Hematopoietic multipotent progenitor cell treated with erythropoietin and hydrocortisone succinate and interleukin-3 and kit ligand, for 4 days (in vitro differentiated cells): ENCODE measurements at places on chromosomes 7 and 10.

DNA sequence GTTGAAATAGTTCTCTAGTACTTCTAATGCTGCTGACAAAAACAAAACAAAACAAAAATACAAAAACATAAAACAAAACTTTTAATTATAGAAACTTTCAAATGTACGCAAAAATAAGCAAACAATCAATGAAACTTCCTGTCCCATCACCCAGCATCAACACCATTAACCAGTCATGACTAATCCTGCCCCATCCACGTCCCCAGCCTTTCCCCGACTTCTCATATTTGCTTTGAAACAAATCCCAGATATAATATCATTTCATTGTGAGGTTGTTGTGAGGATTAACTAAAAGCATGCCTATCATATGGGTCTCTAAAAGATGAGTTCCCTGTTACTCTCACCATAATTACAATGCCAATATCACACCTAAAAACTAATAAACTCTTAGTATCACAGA lies 55.7 kb downstream of the CSTF2T start:
- no peak for DNase-seq

- DNase-seq: peak; percentile 43
These were observed 32.0 kb downstream of the ADAP1 start for GRCh38 chr7:922334-923107.

DNA sequence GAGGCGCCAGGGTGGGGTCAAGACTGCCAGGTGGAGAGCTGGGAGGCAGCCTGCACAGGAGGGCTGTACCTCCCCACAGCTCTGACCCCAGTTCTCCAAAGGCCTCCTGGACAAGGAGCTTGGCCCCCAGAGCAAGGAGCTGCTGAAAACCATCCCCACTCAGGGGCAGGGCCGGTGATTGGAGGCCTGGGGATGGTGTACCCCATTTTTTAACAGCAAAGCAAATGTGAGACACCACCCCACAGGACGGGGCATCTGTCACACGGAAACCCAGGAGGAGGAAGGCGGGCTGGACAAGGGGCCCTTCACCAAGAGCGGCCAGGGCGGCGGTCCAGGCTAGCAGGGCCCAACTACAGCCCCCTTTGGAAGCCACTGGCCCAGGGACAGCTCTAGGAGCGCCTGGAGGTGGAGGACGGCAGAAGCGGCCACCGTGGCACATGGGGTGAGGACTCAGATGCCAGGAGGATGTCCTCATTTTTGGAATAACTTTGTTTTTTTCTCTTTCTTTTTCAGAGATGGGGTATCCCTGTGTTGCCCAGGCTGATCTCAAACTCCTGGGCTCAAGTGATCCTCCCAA lies 56.4 kb upstream of the TNRC18 start:
- no peak for DNase-seq

DNA sequence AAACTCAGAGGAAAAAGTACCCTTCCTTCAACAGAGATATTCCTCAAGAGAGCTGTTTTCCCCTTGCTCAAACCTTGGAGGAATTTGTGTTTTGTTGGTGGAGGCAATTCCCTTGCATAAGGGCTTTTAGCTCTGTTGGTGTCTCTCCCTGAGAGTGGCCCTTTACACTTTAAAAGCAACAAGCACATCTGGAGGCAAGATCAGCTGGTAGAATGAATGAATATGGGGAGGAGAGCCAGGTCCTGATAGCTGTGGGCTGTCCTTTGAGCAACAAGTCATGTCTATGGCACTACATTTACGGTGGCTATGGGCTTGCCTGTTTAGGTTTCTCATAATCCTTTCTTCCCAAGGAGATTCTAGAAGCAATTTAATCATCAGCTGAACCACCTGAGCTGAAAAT lies 384.0 kb downstream of the SORCS3 start:
- DNase-seq: no peak

- DNase-seq: peak; percentile 22
These were observed 380.3 kb upstream of the SEMA3C start for GRCh38 chr7:81298951-81299666.

DNA sequence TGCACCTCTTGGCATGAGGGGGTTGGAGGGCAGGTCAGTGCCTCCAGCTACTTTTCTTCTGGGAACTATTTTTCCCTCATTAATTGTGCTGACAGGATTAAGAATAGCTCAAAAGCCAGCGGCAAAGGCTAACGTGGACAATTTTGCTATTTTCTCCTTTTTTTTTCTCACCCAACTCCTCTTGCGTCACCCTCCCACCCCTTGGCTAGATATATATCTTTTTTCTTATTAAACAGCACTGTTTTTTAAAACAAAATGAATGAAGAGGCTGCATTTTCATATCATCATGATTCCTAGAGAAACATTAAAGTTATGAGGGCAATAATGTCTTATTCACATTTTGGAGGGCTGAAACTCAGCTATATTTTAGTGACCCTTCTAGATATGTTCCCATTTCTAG lies 251.8 kb upstream of the NFE2L3 start:
- no peak for DNase-seq

GRCh38 chr7:130793855-130794618 lies 60.0 kb upstream of the KLF14 start:
- no peak for DNase-seq
